ENCODE measurements at places on chromosomes 5 and 9.

GRCh38 chr9:8157683-8158324, 358.2 kb upstream of the DMAC1 start:
- no peak for DNase-seq

DNA sequence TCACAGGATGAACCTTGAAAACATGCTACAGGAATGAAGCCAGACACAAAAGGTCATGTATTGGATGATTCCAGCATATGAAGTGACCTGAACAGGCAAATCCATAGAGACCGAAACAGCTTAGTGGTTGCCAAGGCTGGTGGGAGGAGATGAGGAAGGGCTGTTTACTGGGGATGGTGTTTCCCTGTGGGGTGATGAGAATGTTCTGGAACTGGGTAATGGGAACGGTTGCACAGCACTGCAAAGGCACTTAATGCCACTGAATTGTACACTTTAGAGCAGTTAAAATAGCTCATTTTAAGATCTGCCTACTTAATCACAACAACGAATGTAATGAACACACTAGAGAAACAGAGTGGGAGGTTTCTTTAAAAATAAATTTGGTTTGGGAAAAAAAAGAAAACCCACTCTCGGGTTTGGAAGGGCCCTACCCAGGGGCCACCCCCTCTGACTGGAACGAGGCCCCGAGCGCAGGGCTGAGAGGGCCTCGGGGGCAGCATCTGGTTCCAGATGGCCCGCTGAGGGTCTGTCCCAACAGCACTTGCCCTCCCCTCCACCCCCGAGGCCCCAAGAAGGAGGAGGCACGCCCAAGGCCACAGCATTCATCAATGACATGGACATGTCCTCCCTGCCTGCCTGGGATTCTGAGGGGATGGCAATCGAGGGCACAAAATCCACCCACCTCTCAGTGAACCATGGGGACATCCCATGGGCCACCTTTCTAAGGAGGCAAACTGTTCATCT, 31.7 kb downstream of the SARDH start:
- DNase-seq: no peak

- no peak for DNase-seq
These were observed at the start of gene PPIC for GRCh38 chr5:123036391-123037103. PPIC (minus strand) TSS chr5:123036725; CDS start chr5:123036625, 100 bp downstream.

DNA sequence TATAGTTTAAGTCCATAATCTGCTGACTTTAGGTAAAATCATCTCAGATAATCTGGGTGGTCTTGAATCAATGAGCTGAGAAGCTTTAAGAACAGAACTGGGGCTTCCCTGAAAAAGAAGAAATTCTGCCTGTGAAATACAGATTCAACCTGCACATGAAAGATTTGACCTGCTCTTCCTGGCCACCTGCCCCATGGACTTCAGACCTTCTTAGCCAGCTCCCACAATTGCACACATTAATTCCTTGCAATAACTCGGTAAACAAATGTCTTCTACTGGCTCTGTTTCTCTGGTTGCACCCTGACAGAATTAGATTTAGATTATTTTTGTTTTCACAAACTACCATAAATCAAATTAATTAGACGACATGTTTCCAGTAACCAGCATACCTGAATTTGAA, 2117.9 kb upstream of the C9orf72 start:
- no peak for DNase-seq

- no peak for DNase-seq
These were observed 51.9 kb upstream of the IQGAP2 start for GRCh38 chr5:76351176-76351575.

DNA sequence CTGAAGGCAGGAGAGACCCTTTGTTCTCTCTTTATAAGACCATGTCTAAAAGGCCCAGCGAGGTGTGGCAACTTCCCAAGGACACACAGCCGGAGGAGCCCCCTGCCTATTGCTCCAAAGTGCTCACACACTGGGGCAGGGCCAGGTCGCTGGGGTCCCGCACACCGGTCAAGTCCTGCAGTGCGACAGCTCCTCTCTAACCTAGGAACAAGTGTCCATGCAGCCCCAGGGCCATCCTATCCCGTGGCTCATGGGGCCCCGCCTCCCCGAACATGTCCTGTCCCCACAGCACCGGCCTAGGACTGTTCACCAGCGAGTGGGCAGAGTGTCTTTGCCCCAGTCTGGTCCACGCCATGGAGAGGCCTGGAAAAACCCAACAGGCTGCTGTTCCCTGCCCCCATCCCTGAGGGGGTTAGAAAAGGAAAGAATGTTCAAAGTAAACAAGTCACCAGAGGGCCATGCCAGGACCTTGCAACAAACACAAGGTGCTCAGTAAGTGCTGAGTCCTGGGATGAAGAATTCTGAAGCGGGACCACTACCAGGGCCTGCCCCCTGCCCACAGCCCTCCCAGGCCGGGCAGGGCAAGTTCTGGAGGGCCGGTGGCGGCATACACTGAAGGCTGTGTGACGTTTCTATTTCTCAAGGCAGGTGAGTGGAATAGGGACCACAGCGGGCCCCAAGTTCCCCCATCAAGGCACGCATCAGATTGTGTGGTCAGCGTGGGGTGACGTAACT, 938 bp downstream of the NINJ1 start:
- DNase-seq: no peak

DNA sequence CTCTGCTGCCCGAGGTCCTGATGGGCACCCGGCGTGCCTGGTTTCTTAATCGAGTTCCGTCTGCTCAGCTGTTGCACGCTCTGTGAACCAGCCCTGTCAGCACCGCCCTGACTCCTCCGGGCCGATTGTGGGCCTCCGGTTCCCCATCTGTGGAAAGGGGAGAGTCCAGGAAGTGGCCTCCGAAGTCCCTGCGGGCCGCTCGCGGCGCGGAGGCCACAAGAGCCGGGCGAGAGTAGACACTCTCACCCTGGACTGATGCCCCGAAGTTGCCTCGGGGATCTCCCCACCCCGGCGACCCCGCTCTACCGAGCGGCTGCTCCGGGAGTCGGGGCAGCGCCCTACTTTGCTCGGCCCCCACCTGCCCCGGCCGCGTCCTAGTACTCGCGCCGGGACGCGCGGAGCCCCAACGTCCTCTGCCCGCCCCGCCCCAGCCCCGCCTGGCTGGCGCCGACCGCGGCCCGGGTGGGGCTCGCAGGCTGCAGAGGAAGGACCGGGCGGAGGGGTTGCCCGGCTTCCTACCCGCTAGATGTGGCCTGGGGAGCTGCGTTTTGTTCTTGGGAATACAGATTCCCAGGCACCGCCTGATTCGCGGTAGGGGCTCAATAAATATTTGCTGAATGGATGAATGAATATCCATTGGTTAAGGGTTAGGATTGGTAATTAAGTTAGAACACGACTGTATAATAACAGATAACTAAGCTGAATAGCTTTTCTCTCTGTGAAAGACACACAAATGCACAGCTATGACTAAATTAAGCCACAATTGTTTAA, 935 bp upstream of the ZNF367 start:
- peak; percentile 13 for DNase-seq

DNA sequence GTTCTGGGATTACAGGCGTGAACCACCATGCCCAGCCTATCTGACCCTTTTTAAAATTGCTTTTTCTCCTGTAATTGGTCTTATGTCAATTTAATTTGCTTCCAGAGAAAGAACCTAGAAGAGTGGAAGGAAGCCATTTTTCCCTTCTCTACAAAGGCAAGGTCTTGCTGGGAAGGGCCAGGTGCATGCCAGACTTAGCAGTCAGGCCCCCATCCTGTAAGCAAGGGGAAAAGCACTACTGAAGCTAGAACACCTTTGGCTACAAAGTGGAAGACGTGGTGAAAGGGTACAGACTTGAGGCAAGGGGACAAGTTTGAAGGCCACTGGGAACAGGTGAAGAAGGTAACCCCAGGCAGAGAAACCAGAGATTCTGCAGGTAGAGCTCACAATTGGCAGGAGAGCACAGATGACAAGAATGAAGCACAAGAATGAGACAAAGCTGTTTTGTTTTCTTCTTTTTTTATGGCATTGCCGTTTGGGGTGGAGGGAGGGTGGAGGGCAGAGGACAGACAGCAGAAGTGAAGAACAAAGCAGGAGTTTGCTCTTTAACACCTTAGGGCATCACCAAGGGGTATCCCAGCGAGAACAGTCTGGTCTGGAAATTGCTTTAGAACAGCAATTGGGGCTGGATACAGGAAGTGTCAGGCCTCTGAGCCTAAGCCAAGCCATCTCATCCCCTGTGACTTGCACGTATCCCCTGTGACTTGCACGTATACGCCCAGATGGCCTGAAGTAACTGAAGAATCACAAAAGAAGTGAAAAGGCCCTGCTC, 72.9 kb downstream of the SERINC5 start:
- no peak for DNase-seq

DNA sequence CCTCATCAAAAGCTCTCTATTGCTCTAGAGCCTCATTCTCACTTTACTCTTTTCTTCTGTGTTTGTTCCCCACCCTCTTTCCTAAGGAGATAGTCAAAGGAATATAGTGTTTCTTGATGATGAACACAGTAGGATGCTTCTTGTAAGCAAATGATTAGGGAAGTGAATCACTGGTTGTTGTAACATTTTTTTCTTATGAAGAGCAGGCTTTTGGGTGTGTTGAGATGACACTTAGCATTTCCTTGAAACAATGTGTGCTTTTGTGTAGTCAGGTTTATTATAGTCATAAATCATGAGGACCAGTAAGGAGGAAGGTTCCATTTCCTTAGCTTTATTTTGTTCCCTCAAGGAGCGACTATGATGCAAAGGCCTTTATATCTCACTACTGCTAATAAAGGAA, 1991.3 kb upstream of the C9orf72 start:
- DNase-seq: no peak

DNA sequence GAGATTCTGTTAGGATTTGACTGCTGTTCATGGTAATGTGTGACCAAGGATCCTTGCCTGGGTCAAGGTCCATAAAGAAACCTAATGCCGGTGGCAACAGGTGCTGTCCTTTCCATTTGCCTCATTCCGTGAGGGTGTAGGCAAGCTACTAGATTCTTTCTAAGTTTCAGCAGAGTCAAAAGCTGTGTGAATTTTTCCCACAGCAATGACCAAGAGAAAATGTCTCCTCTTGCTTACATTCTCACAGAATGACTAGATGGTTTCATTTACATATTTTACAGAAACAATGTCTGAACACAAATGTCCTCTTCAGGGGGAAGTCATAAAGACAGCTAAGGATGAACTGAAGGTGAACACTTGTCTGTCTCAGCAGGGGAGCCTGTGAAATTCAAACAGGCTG, 75.3 kb upstream of the SV2C start:
- no peak for DNase-seq

- no peak for DNase-seq
These were observed 15.1 kb upstream of the POMT1 start for GRCh38 chr9:131487621-131488031.

- DNase-seq: no peak
These were observed 3.9 kb upstream of the FER start for GRCh38 chr5:108743846-108744245.

DNA sequence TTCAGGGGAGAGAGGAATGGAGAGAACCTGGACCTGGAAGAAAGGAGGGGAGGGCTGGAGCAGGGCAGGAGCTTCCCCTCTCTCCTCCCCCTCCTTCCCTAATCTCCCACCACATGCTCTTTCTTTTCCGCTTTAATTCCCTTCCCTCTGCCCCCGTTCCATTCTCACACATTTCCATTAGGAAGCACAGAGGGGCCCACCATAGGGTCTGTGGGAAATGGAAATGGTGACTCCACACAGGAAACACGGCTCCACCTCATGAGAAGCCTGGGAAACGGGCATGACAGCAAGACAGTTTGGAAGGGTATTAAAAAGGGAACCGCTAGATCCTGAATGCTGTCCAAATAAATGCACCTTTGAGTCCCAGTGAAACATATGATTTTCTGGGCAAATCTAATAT, 64.9 kb upstream of the ENTREP1 start:
- DNase-seq: no peak

DNA sequence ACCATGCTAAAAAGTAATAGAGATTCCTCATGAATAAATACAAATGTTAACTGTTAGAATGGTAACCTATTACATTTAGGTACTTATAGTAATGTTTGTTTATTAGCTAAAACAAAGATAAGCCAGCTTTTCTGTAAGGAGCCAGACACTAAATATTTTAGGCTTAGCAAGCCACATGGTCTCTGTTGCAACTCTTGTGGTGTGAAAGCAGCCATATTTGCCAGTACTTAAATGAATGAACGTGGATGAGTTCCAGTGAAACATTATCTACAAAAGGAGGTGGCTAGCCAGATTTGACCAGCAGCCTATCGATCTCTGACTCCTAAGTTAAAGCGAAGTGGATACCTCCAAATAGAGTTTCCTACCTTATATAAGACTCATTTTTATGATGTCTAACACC, 331.6 kb downstream of the CDH12 start:
- DNase-seq: no peak

DNA sequence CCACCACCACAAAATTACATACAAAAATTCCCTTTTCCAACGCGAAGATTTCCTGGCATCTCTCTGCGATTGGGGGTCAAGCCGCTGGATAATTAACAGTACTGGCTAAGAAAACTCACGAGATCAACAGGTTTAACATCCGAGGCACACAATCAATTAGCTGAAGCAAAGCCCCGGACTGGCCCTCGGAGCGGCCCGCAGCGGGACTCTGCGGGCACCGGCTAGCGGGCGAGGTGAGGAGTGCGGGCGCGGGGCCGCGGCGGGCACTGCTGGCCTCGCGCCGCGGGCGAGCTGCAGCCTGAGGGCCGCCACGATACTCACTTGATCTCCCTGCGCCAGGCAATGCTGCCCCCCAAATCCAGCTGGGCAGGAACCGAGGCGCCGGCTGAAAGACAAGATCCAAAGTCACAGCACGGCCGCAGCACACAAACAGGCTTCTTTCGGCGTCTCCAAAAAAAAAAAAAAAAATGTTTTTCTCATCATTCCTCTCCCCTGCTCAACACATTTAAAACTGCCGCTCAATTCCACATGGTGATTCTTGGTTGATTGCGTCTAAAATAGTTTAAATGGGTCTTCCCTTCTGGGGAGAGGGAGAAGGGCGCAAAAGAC, 210.2 kb downstream of the MEF2C start:
- no peak for DNase-seq

DNA sequence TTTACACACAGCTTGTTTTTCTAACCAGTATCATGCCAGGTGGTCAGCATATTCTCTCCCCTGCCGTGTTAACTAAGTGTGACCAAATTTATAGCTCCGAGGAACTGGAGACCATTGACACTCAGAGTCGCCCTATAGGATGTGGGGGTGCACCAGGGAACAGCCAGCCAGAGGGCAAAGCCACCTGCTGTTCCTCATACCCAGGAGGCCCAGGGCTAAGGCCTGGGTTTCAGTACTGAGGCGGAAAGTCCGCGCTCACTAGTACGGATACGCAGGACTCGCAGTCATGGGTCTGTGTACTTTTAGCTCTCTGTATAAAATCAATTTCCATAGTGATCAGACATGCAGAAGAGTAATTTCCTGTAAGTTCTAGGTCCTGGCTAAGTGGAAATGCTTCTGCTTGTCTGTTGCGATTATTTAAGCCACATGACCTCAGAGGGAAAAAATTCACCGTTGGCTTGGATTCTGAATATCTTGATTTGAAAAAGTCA, 247.0 kb downstream of the AOPEP start:
- DNase-seq: no peak

GRCh38 chr5:100818340-100818739, 84.7 kb downstream of the ST8SIA4 start:
- no peak for DNase-seq
